ENCODE measurements at places on chromosomes 2 and 18. TPM values are rescaled to one million over a fixed set of nuclear protein-coding genes. Genes with fewer than 3 reads are reported as not detected.

Gene RAPGEF4
- total RNA-seq, result 7.0 TPM

Gene SRBD1
- 20.9 TPM for total RNA-seq

Gene GBX2
- not detected for total RNA-seq

Gene HJURP
- total RNA-seq, result not detected

Gene BOK
- total RNA-seq, result 79.1 TPM

Gene CPO
- 2.4 TPM for total RNA-seq

Gene SLC16A14
- total RNA-seq, result 0.68 TPM

Gene VSNL1
- total RNA-seq, result not detected

Gene CHRNA1
- not detected for total RNA-seq

Gene ACMSD
- total RNA-seq, result not detected

Gene CRYGC
- not detected for total RNA-seq
